Esophagus squamous epithelium (tissue), 5 donors: ENCODE measurements at places on chromosomes 3 and 15.

- no peak for DNase-seq
Observed at GRCh38 chr3:127796831-127797150, 25.5 kb downstream of the MGLL start.

GRCh38 chr3:42116466-42116865 is 25.3 kb downstream of the TRAK1 start:
- DNase-seq: no peak

GRCh38 chr15:91555312-91555711 is 298.2 kb upstream of the SLCO3A1 start:
- no peak for DNase-seq

GRCh38 chr3:33915796-33916546 is 117.5 kb downstream of the PDCD6IP start:
- no peak for DNase-seq

- DNase-seq: no peak
Observed at GRCh38 chr3:123138839-123139444, 62.8 kb upstream of the SEC22A start.

- no peak for DNase-seq
Observed at GRCh38 chr3:32813180-32813579, 4.6 kb upstream of the TRIM71 start.

DNA sequence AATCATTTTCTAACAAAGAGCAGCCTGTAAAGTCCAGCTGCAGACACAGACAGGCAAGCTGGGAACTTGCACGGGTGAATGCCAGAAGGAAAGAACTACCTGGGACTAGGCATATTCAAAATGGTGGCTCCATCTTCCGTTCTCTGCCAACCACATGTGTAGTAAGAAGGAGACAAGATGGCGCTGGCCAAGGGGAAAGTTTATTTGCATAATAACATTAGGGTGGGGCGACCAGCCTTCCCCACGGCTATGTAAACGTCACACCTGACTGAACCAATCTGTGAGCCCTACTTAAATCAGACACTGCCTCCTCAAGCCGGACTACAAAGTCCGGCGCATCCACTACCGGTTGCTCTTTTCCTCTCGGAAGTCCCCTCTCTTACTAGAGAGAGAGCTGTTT is 130.8 kb downstream of the SNRK start:
- DNase-seq: no peak

GRCh38 chr15:23566071-23566554 is 639 bp downstream of the MKRN3 start:
- no peak for DNase-seq

GRCh38 chr3:156455839-156456238 is 99.1 kb downstream of the SSR3 start:
- no peak for DNase-seq

- DNase-seq: no peak
Observed at GRCh38 chr15:49718234-49718633, 97.4 kb downstream of the DTWD1 start.

- DNase-seq: no peak
Observed at GRCh38 chr3:150790629-150791028, 27.7 kb upstream of the SIAH2 start.

- no peak for DNase-seq
Observed at GRCh38 chr15:80480909-80481308, 76.7 kb downstream of the ARNT2 start.

DNA sequence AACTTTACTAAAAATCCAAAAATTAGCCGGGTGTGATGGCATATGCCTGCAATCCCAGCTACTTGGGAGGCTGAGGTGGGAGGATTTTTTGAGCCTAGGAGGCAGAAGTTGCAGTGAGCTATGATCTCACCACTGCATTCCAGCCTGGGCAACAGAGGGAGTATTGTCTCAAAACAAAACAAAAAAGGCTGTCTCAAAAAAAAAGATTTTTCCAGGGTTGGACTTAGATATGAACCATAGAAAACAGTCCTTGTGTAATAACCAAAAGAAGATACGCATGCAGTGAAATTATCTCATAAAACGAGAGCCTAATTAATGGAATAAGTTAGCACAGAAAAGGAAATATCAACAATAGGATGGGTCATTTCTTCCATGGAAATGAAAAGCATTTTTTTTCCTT is 320.4 kb upstream of the RASGRP1 start:
- DNase-seq: no peak

DNA sequence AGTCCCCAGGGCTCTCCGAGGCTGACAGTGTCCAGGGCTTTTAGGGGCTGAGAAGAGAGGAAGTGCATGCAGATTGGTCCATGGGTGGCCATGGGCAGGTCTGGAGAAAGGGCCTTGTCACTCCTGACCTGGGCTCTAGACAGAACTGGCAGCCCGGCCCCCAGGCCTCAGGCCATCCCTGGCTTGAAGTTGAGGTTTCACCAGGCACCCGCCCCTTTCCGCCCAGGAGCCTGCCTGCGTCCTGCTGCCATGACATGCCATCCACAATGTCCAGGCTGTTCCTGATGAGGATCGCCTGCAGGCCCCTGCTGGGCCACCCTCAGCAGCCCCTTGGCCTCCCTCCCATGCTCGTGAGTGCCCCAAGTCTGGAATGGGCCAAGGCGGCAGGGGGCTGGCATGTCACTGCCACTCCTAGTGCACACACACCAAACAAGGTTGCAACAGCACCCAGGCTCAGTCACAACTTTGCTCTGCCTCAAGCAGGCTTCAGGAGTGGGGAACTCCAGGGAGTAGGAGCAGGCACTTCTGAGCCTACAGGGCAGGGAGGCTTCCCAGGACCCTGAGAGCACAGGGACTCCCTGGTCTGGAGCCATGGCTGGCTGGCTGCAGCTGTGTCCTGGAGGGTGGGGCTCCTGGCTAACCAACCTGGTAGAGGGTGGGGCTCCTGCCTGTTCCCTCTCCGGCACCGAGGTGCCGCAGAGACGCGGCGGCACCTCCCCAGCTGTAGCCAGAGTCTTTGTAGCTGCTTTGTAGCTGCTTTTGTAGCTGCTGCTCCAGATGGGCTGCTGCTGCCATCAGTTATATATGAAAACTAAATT is 1457.1 kb upstream of the GBE1 start:
- DNase-seq: no peak

DNA sequence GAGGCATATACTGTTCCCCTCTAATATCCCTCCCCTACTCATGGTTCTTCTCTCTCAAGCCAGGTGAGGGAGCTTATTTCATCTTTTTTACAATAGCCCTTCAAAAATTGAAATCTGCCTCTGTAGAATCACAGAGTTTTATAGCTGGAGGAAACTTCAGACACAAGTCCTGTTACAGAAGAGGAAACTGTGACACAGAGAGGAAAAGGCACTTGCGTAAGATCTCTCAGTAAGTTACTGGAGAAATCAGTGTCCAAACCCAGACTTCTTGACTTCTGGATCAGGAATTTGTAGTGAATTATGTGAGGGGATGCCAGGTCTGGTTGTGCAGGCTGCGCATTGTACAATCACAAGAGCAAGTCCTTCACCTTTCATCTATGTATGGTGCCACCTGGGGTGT is 4.6 kb downstream of the FGD5 start:
- no peak for DNase-seq

- DNase-seq: no peak
Observed at GRCh38 chr3:186997061-186997460, 66.7 kb downstream of the ST6GAL1 start.

- DNase-seq: no peak
Observed at GRCh38 chr3:126440709-126440995, 35.0 kb downstream of the ZXDC start.

DNA sequence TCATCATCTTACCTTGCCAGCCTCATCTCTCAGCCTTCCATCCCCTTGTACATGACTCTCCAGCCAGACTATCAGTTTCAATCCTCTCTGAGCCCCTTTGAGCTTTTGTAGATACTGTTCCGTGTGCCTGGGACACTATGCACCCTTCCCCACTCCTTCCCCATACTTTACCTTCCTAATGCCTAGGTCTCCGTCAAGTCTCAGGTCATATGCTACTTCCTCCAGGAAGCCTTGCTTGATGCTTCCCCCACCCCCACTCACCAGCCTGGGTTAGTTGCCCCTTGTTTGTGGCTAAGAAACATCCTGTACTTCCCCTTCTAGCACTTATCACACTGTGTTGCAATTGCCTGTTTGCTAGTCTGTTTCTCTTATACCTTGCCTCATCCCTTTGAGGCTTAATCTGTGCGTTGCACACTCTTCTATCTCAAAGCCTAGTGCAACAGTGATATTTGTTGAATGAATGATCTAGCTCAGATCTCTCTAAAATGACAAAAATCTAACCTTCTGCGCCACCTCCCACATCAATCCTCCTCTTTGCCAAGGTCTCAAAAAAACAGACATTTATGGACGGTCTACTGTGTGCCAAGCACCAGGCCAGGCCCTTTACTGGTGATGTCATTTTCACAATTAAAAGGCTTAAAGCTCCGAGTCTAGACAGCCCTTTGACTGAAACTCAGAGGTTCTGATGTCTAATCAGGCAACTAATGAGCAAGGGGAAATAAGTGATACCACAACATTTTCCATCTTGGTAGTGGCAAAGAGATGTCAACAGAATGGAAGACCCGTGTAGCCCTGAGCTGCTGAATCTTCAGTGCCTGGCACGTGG is 6.5 kb upstream of the USP3 start:
- DNase-seq: no peak

GRCh38 chr15:73293773-73294172 is 75.0 kb downstream of the HCN4 start:
- no peak for DNase-seq

- no peak for DNase-seq
Observed at GRCh38 chr3:41026394-41027177, 172.7 kb upstream of the CTNNB1 start.

GRCh38 chr3:63126530-63126929 is 151.6 kb upstream of the SYNPR start:
- no peak for DNase-seq
